ENCODE measurements at places on chromosomes 1 and 21.
A peak's percentile ranks its signal among the peaks of the same experiment; 100 is the strongest.

- peaks cover 20% of the 10 kb centered on the region for H3K4me1 ChIP-seq
- no peak for DNase-seq
- no peak overlapping the region for H3K27ac ChIP-seq
- H3K27me3 ChIP-seq: peaks cover 19% of the 10 kb centered on the region
- no peaks in the 10 kb centered on the region for H3K36me3 ChIP-seq
These were observed 4.2 kb downstream of the ST6GALNAC5 start for GRCh38 chr1:76871355-76871974.

DNA sequence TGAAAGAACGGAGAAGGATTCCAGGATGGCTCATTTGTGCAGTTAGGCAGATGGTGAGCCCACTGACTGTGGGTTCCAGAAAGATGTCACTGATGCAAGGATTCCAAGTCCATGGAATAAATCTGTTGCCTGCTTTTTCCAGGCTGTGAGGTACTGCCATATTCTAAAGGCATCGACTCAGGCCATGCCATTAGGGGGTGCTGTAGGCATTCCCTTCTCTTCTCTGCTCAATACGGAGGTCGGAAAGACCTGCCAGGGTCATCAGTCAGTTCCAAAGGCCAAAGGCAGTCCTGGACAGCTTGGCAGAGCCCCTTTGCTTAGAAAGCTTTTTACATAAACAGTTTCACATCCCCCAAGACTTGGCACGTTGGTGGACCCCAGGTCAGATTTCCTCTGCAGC lies 31.7 kb upstream of the TMEM125 start:
- no peak overlapping the region for H3K27ac ChIP-seq
- no peaks in the 10 kb centered on the region for H3K36me3 ChIP-seq
- no peak overlapping the region for H3K4me3 ChIP-seq
- no peaks in the 10 kb centered on the region for H3K27me3 ChIP-seq

- DNase-seq: no peak
- no peaks in the 10 kb centered on the region for H3K27me3 ChIP-seq
- no peaks in the 10 kb centered on the region for H3K4me1 ChIP-seq
- H3K27ac ChIP-seq: no peak overlapping the region
- no peaks in the 10 kb centered on the region for H3K36me3 ChIP-seq
These were observed 292.2 kb downstream of the SMYD3 start for GRCh38 chr1:246214708-246215509.

DNA sequence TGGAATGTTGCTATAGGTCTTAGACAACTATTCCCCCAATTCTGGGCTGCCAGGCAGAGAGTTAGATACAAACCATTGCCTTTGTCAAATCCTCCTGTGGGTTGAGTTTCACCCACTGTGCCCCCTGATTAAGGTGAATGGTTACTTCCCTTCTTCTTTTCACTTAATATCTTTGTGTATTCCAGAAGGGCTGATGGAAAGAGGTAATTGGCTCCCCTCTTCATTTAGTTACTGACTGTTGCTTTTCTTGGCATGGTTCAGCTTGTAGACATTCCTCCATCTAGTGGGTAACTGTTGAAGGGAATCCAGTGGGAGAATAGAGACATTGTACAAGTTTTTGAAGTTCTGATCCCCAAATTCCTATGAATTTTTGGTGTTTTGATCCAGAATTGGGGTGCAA lies 43.8 kb upstream of the MACF1 start:
- no peaks in the 10 kb centered on the region for H3K36me3 ChIP-seq
- no peak overlapping the region for H3K4me3 ChIP-seq
- H3K27ac ChIP-seq: no peak overlapping the region
- H3K4me1 ChIP-seq: no peaks in the 10 kb centered on the region

DNA sequence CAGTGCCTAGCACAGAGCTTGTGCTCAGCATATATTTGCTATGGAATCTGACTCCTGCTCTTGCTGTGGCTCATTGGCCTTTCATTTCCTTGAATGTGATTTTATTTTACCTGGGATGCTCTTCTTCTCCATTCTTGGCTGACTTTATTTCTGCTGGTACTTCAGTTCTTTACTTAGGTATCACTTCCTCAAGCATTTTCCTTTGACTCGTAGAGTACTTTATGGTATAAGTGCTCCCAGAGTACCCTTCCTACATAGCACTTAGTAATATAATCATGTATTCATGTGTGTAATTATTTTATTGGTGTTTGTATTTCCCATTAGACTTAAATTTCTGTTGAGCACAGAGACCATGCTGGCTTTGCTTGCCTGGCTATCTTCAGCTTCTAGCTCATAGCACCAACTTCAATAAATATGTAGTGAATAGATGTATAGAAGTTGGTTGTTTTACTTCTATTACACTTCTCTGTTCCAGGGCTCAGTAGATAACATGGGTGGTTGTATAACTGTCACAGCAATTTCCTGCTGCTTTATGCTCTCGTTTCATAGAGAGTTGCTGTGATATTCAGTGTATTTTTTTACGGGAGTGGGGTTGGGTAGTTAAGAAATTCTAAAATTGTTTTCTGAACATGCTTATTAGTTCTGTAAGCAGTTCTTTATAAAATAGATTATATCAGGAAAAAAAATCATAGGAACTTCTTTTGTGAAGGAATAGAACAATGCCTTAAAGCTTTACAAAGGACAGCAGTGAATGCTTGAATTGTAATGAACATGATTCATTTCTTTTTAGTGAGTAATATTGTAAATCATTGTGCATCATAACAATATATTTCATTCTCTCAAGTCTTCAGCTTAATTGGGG lies 112.2 kb downstream of the NEK7 start:
- no peaks in the 10 kb centered on the region for H3K4me1 ChIP-seq
- H3K27ac ChIP-seq: no peak overlapping the region
- no peak for DNase-seq
- no peak overlapping the region for H3K4me3 ChIP-seq
- H3K27me3 ChIP-seq: no peaks in the 10 kb centered on the region
- peaks cover 31% of the 10 kb centered on the region for H3K36me3 ChIP-seq

DNA sequence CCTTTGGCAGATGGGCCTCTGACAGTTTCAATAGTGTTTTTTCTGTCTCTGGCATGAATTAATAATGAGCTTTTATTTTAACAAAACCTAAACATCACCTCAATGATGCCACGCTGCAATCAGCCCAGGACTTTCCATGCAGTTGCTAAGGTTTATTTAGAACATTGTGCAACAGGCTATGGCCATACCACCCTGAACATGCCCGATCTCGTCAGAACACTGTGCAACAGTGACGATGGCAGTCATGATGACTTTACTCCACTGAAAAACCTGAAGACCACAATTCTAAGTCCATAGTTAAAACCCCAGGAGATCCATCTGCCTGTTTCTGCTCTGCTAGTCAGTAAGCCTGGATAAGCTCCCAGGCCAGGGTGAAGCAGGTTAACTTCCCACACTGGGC lies 310.0 kb downstream of the PBX1 start:
- no peak for DNase-seq
- H3K36me3 ChIP-seq: no peaks in the 10 kb centered on the region
- H3K27ac ChIP-seq: no peak overlapping the region
- no peak overlapping the region for H3K4me3 ChIP-seq
- no peaks in the 10 kb centered on the region for H3K27me3 ChIP-seq
- H3K4me1 ChIP-seq: no peaks in the 10 kb centered on the region

DNA sequence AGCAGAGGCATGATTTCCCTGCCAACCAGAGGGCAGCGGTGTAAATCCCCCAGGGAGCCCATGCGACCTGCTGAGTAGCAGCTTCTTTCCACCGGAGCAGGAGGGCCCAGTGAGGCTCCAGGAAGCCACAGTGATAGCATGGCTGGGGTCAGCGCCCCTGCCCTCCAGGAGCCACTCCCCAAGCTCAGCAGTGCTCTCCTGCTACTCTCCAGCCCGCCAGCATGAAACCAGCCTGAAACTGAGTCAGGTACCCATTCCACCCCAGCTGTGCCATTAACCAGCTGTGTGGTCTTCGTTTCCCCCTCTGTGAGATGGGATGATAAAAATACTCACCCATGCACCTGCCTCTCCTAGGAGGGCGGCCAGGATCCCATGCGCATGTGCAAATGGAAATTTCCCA lies 123.8 kb upstream of the TMEM51 start:
- no peak overlapping the region for H3K27ac ChIP-seq
- DNase-seq: no peak
- peaks cover 4% of the 10 kb centered on the region for H3K4me1 ChIP-seq

DNA sequence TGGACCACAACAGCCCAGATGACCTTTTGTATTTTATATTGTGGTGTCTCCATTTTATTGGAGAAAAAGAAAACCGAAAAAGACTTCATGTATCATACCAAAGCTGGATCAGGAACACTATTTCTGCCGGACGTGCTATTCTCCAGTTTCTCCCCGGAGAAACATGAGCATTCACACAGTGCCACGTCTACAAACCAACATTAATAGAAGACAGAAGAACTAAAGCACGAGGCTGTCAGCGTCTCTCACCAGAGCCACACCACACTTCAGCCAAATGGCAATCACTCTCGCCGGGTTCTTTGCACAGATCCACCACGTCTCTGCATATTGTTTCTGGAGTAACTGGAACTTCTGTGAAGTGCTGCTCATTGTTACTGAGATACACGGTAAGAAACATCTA lies 24.8 kb downstream of the TP53BP2 start:
- peaks cover 14% of the 10 kb centered on the region for H3K36me3 ChIP-seq
- peaks cover 8% of the 10 kb centered on the region for H3K4me1 ChIP-seq
- no peaks in the 10 kb centered on the region for H3K27me3 ChIP-seq
- no peak overlapping the region for H3K4me3 ChIP-seq

- peaks cover 18% of the 10 kb centered on the region for H3K4me1 ChIP-seq
- peak; percentile 36 for DNase-seq
- H3K27me3 ChIP-seq: peaks cover 22% of the 10 kb centered on the region
- H3K36me3 ChIP-seq: no peaks in the 10 kb centered on the region
These were observed 534 bp downstream of the KCNH1 start for GRCh38 chr1:211133393-211133835.

- no peak overlapping the region for H3K4me3 ChIP-seq
- DNase-seq: no peak
- H3K27ac ChIP-seq: no peak overlapping the region
- no peaks in the 10 kb centered on the region for H3K36me3 ChIP-seq
- no peaks in the 10 kb centered on the region for H3K27me3 ChIP-seq
These were observed 56.7 kb downstream of the PTGS2 start for GRCh38 chr1:186623551-186623950.

GRCh38 chr1:204398197-204399125 lies 13.2 kb downstream of the PPP1R15B start:
- no peaks in the 10 kb centered on the region for H3K27me3 ChIP-seq
- peak; percentile 33 for DNase-seq
- peaks cover 9% of the 10 kb centered on the region for H3K4me1 ChIP-seq
- H3K4me3 ChIP-seq: no peak overlapping the region
- H3K36me3 ChIP-seq: peaks cover 55% of the 10 kb centered on the region
- peak overlapping the region; percentile 18 for H3K27ac ChIP-seq

GRCh38 chr1:216903382-216903740 lies 180.1 kb upstream of the ESRRG start:
- DNase-seq: no peak
- H3K4me1 ChIP-seq: no peaks in the 10 kb centered on the region
- no peaks in the 10 kb centered on the region for H3K36me3 ChIP-seq
- no peak overlapping the region for H3K4me3 ChIP-seq

GRCh38 chr1:53799141-53799540 lies 39.0 kb downstream of the NDC1 start:
- peaks cover 57% of the 10 kb centered on the region for H3K36me3 ChIP-seq
- H3K4me3 ChIP-seq: no peak overlapping the region
- no peak overlapping the region for H3K27ac ChIP-seq
- no peaks in the 10 kb centered on the region for H3K27me3 ChIP-seq

GRCh38 chr21:44394733-44395132 lies 41.3 kb downstream of the TRPM2 start:
- no peak overlapping the region for H3K4me3 ChIP-seq
- no peaks in the 10 kb centered on the region for H3K27me3 ChIP-seq
- DNase-seq: no peak
- no peaks in the 10 kb centered on the region for H3K4me1 ChIP-seq
